ENCODE measurements at places on chromosomes 7 and 10. TPM values are rescaled to one million over a fixed set of nuclear protein-coding genes. Genes with fewer than 3 reads are reported as not detected.

- no peaks in the 10 kb centered on the region for H3K36me3 ChIP-seq
- H3K4me1 ChIP-seq: peaks cover 21% of the 10 kb centered on the region
- H3K27ac ChIP-seq: no peak overlapping the region
- H3K4me3 ChIP-seq: no peak overlapping the region
- DNase-seq: no peak
Measured at GRCh38 chr10:102615361-102615760, 28.9 kb upstream of the TRIM8 start.

AOAH gene
- total RNA-seq: 0.92 TPM

- H3K36me3 ChIP-seq: no peaks in the 10 kb centered on the region
- H3K27me3 ChIP-seq: peaks cover 30% of the 10 kb centered on the region
- no peak for DNase-seq
- H3K4me3 ChIP-seq: no peak overlapping the region
- H3K27ac ChIP-seq: no peak overlapping the region
Measured at GRCh38 chr10:116325987-116326386, 1.7 kb downstream of the CCDC172 start.

- no peaks in the 10 kb centered on the region for H3K36me3 ChIP-seq
- H3K4me1 ChIP-seq: no peaks in the 10 kb centered on the region
- peaks cover 14% of the 10 kb centered on the region for H3K27me3 ChIP-seq
- no peak overlapping the region for H3K27ac ChIP-seq
- H3K4me3 ChIP-seq: no peak overlapping the region
Measured at GRCh38 chr10:31314256-31315150, 4.5 kb upstream of the ZEB1 start.

DBF4 gene
- total RNA-seq: 15.2 TPM

DNA sequence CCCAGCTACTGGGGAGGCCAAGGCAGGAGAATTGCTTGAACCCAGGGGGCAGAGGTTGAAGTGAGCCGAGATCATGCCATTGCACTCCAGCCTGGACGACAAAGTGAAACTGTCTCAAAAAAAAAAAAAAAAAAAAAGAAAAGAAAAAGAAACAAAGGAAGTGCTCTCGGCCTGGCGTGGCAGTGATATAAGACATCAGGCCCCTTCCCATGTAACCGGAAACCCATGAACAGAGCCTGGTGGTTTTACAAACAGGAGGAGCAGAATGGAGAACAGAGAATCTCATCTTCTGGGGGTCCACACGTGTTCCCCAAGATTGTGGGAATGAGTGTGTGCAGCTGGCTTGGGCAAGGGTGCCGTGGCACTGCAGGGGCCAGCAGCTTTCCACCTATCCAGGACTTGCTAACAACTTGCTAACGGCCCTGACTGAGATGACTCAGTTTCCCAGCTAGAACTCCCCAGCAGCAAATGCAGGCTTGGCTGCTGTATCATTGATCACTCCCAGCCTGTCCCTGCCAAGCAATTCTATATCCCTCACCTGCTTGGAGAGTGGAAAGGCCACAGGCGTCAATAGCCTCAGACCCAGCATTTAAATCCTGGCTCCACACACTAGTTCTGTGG, 103.0 kb downstream of the COL26A1 start:
- no peaks in the 10 kb centered on the region for H3K27me3 ChIP-seq
- H3K4me3 ChIP-seq: no peak overlapping the region
- DNase-seq: no peak
- H3K36me3 ChIP-seq: no peaks in the 10 kb centered on the region
- peak overlapping the region; percentile 29 for H3K27ac ChIP-seq

GRCh38 chr10:78911533-78912340, 157.0 kb upstream of the ZMIZ1 start:
- no peak overlapping the region for H3K27ac ChIP-seq
- H3K27me3 ChIP-seq: peaks cover 3% of the 10 kb centered on the region
- no peak overlapping the region for H3K4me3 ChIP-seq
- H3K4me1 ChIP-seq: peaks cover 44% of the 10 kb centered on the region
- H3K36me3 ChIP-seq: no peaks in the 10 kb centered on the region

DNA sequence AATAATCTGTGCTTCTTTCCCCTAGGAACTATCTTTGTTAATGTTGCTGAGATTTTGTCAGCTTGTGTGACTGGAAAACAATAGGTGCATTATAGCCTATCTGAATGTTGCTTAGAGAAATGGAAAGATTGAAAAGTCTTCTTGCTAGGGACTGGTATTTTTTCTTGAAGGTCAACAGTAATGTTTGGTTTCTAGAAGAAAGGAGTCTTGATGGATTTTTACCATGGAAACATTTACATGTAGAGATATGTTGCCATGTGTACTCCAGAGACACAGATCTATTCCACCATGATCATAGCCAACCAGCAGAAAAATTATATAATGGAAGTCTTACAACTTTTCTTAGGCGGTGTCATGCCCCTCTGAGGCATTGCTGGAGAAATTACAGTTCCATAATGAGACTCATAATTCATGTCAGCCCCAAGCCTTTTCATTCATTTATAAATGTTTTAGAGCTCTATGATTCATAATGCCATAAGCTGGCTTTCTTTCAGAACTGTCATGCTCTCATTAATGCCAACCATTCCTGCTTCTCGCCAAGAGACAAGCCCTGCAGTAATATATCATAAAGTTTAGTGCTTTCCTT, 175.1 kb upstream of the PTPRZ1 start:
- H3K4me3 ChIP-seq: no peak overlapping the region
- no peaks in the 10 kb centered on the region for H3K36me3 ChIP-seq
- H3K27ac ChIP-seq: no peak overlapping the region
- no peaks in the 10 kb centered on the region for H3K27me3 ChIP-seq

DNA sequence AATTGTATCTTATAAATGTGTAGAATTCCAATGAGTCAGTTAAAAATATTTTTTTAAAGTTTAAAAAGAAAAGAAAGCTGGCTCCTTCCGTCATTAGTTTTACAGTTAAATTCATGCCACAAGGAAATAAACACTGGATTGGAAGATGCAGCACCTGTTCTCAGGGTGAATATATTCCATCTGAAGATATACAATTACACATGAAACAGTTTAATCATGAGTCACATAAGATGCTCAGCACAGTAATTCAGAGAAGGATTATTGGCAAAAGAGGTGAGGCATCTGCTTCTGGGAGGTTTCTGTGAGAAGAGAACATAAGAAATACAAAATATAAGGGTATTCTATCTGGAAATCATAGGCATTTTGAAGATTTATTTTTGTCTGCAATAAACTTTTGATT, 376.5 kb upstream of the SORCS1 start:
- DNase-seq: no peak
- no peaks in the 10 kb centered on the region for H3K4me1 ChIP-seq
- no peak overlapping the region for H3K27ac ChIP-seq
- no peaks in the 10 kb centered on the region for H3K36me3 ChIP-seq
- peaks cover 34% of the 10 kb centered on the region for H3K27me3 ChIP-seq
- H3K4me3 ChIP-seq: no peak overlapping the region

- H3K36me3 ChIP-seq: peaks cover 21% of the 10 kb centered on the region
- no peak for DNase-seq
- H3K27me3 ChIP-seq: no peaks in the 10 kb centered on the region
- peaks cover 13% of the 10 kb centered on the region for H3K4me1 ChIP-seq
- H3K27ac ChIP-seq: no peak overlapping the region
Measured at GRCh38 chr10:48314107-48314506, 7.6 kb downstream of the MAPK8 start.

DNA sequence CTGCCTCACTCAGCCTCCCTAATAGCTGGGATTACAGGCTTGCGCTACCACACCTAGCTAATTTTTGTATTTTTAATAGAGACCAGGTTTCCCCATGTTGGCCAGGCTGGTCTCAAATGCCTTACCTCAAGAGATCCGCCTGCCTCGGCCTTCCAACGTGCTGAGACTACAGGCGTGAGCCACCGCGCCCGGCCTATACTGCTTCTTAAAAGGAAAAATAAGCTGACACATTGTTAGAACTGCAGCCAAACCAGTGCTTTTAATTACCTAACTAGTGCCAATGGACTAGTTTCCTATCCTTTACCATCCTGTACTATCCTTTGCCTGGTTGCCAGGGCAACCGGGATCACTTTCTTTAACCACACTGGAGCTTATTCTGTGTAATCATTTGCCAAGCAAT, 108.0 kb downstream of the LRRTM3 start:
- H3K36me3 ChIP-seq: no peaks in the 10 kb centered on the region
- no peaks in the 10 kb centered on the region for H3K27me3 ChIP-seq
- DNase-seq: no peak
- H3K4me3 ChIP-seq: no peak overlapping the region

SPACDR gene
- total RNA-seq: 1.4 TPM

IQUB gene
- total RNA-seq: 1.2 TPM

DNA sequence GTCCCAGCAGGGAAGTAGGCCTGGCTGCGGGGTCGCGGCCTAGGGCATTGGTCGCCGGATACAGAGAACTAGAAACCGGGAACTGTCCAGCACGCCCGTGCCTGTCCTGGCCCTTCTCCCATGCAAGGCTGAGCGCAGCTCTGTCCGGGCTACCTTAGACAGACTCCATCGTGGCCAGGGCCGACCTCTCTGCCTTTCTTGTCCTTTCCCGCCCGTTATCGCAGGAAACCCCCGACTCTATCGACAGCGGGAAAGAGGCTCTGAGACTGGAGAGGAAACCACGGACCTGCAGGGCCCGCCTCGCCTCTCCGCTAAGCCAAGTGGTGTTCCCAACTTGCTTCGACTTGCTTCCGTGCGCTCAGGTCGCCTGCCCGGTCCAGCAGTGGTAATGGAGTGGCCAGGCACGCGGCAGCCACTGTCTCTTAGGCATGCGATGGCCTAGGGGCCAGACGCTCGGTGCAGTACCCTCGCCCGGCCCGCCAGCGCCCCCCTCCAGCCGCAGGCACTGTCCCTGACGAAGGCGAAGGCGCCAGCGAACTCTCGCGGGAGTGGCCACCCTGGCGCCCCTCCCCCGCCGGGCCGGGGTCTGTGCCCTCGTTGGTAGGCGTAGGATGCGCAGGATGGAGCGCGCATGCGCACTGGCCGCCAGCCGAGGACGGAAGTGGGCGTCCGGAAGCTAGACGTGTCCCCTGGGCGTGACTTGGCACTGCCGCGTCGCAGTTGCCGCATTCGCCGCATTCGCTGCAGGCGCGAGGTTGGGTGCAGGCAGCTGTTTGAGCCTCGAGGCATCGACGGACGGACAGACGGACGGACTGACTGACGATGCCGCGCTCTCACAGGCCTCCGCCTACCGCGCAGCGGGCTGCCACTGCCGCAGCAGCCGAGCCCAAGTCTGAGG, 54.4 kb downstream of the MCMBP start:
- no peaks in the 10 kb centered on the region for H3K27me3 ChIP-seq
- peaks cover 5% of the 10 kb centered on the region for H3K36me3 ChIP-seq
- H3K27ac ChIP-seq: peak overlapping the region; percentile 88

TMEM273 gene
- total RNA-seq: not detected

DNA sequence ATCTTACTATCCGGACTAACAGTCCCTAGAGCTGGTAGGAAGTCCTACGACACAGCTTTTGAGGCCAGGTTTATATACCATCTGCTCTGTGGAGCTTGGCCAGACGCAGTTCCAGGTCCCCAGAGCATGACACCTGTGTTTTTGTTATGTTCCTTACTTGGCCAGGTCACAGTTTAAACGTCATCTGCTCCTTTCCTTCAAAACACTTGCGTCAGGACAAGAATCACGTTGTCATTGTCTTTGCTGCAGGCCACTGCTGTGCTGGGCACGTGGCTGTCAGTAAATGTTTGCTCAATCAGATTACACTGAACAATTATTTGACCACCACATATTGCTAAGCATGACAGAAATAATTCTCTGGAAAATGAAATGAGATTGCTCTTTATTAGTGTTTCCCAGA, 23.9 kb downstream of the SLC18A2 start:
- no peak for DNase-seq
- H3K4me3 ChIP-seq: no peak overlapping the region
- H3K36me3 ChIP-seq: no peaks in the 10 kb centered on the region
- peaks cover 16% of the 10 kb centered on the region for H3K27me3 ChIP-seq
- H3K27ac ChIP-seq: peak overlapping the region; percentile 6

DNA sequence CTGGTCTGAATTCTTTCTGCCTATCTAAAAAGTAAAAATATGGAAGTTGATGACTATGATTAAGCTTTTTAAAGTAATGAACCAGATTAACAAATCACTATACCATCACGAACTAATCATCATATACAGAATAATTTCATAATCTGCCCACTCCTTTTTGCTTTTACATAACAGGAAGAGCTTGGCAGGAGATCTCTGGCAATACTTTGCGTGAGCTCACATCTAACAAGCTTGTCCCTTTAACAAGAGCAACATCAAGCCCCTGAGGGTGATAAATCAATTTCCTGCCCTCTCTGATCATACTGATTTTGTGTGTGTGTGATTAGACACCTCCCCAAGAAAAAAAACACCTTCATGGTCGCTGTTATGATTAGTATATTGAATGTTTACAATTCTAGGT, 143.5 kb upstream of the ASAH2 start:
- H3K27me3 ChIP-seq: no peaks in the 10 kb centered on the region
- no peak for DNase-seq
- no peaks in the 10 kb centered on the region for H3K4me1 ChIP-seq
- no peak overlapping the region for H3K27ac ChIP-seq
- peaks cover 4% of the 10 kb centered on the region for H3K36me3 ChIP-seq
- H3K4me3 ChIP-seq: no peak overlapping the region

DNA sequence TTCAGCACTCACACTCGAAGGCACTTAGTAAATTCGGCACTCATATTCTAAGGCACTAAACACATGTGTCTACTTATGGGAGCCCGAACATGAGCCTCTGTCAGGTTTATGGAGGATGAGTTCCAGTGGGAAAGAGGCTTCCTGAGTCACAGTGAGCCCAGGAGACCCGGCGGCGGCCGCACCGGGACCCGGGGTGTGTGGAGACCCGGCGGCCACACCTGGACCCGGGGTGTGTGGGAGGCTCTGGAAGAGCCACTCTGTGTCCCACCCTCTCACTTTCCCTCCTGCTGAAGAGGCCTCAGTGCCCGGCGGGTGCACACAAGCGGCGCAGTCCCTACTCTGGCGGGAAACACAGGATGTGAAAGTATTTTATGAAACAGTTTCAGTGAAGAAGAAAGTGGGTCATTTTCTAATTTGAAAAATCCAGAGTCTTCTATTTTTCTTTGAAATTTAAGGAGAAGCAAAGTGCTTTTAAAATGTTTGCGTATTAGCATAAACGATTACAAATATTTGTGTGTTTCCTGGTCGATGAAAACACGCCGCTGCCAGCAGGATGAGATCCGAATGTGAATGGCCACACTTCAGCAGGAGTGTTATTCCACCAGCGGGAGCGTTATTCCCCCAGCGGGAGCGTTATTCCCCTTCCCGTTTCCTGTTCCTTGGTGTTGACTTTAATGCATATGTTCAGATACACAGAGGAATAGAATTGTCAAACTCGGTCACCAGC, 625.1 kb downstream of the DNAJB6 start:
- H3K27me3 ChIP-seq: peaks cover 48% of the 10 kb centered on the region
- H3K36me3 ChIP-seq: no peaks in the 10 kb centered on the region
- DNase-seq: no peak

DNA sequence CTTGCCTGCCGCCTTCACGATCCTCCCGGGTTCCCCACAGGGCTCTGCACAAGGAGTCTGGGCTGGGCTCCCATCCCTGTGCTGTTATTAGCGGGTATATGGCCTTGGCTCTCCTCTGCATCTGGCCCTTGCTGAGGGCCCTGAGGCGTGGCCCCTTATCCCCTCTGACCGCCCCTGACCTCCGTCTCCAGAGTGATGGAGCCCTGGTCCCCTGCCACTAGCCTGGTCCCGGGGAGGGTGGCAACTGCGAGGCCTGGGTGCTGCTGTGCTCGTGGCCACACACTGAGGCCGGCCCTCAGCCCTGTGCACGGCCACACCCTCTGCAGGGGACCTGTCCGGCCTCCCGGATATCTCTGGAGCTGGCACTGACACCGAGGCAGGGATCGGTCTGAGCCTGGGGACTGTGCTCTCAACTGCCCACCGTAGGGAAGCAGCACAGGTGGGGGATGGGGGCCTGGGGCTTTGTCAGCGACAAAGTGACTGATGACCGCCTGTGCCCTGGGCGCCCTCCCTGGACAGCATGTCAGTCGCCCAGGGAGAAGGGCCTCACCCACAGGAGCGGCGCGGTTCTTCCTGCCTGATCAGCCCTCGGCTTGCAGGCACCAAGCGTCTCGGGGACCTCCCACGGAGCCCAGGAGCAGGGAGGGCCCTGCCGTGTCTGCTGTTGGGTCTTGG, 72.4 kb downstream of the NKX6-2 start:
- H3K4me3 ChIP-seq: no peak overlapping the region
- no peak overlapping the region for H3K27ac ChIP-seq
- H3K27me3 ChIP-seq: peaks cover 15% of the 10 kb centered on the region

Measured in type B pancreatic cell (in vitro differentiated cells).